ENCODE measurements at places on chromosomes 16 and 17.

DNA sequence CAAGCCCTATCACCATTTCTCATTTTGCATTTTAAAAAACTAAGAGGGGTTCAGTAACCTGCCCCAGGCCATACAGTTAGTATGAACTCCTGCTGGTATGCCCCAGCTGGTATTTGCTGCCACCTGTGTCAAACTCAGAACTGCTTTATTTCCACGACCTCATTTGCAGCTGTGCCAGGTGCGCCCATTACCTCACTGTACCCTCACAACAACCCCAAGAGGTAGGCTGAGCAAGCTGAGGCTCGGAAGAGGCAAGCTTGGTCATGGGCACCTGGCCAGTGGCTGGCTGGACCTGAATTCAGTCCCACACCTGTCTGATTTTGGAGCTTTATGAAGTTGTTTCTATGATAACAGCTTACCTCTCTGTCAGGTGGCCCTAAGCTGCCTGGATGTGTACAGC, 7.6 kb downstream of the EPN2 start:
- DNase-seq, result no peak

DNA sequence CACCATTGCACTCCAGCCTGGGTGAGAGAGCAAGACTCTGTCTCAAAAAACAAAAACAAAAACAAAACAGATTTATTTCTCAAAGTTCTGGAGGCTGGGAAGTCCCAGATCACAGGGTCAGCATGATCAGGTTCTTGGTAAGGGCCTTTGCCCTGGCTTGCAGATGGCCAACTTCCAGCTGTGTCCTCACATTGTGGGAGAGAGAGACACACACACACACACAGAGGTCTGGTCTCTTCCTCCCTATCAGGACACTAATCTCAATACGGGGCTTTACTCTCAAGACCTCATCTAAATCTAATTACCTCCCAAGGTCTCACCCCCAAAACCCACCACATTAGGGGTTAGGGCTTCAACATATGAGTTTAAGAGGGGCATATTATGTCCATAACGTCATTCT, 26.4 kb upstream of the TAOK1 start:
- no peak for DNase-seq

GRCh38 chr16:78102122-78102660, 2.7 kb downstream of the WWOX start:
- no peak for DNase-seq

DNA sequence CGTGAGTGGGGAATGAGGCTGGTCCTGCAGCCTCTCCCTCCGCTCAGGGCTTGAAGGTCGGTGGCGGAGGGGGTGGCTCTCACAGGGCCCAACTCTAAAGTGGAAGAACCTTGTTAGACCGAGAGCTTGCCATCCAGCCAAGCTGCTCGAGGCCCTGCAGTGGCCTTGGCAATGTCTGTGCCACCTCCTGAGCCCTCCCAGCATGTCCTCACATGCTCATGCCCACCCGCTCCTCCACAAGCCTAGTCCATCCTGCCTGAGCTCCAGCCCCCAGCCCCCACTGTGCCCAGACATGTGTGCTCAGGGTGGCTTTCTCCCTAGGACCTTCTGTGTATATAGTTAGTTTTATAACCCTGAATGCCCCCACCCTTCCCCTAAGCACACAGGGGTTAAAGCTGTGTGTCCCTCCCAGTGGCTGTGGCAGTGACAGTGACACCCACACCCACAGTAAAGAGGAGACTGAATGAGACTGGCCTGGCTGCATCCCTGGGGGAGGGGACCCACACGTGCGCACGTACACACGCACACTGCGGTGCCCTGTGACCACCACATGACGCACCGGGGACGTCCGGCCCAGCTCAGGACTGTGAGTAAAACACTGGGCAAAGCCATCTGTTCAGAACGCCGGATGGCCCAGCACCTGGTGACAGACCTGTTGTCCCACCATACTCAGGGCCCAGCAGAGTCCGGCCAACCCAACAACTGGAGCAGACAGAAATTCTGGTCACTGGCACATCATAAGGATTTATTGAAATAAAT, 15.6 kb downstream of the PDK2 start:
- no peak for DNase-seq

GRCh38 chr17:57666201-57666870, 78.8 kb downstream of the CCDC182 start:
- DNase-seq, result no peak

GRCh38 chr17:32916134-32916533, 11.8 kb upstream of the TMEM98 start:
- no peak for DNase-seq

- no peak for DNase-seq
Observed at GRCh38 chr17:9536061-9536460, 39.6 kb downstream of the STX8 start.

DNA sequence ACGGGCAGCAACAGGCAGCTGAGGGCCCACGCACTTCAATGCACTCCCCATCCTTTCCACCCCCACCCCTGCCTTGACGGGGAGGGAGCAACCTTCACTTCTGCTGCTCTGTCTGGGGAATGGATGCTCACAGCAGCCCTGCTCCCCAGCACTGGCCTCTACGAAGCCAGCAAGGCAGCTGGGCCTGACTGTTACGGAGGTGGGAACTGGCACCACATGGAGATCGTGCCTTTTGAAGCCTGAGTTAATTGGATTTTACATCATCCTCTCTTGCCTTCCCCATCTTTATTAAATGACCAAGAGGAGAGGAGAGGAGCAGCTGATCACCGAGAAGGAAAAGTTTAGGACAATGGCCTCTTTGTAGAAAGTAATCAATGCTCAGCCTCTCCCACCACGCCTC, 187.0 kb upstream of the RPL38 start:
- DNase-seq, result no peak

GRCh38 chr17:58189436-58190146, 2.9 kb upstream of the EPX start:
- peak; percentile 22 for DNase-seq

DNA sequence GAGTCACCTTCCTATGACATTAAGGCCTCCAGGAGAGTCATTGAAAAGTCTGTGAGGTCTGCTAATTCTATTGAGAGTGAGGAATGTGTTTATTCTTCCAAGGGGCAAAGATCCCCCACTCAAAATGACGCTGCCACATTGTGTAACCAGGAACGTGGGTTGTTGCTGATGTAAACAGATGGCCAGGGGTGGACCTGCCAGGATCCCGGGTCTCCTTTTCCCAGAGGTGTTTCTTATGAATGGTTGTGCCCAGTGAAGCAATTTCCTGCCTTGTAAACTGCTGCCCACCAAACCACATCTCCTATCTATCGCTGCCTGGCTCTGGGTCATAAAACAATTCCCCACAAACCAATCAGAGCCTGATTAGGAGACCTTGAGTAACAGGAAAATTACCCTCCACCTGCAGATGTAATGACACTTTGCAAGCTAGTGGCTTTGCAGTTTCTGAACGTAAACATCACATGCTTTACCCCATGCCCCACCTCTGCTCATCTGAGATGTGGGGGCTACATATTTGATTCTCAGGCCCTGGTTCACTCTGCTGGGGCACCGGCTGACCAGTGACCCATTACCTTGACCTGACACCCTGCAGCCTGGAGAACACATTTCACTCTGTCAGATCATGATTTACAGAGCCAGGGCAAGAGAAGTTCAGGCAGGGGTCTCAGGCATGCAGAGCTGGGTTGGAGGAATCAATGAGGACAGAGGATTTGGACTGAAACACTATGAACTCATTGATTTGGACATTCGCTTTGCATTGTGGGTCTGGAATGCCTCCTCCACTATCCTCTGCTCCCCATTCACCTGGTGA, 33.1 kb upstream of the DDX52 start:
- no peak for DNase-seq

DNA sequence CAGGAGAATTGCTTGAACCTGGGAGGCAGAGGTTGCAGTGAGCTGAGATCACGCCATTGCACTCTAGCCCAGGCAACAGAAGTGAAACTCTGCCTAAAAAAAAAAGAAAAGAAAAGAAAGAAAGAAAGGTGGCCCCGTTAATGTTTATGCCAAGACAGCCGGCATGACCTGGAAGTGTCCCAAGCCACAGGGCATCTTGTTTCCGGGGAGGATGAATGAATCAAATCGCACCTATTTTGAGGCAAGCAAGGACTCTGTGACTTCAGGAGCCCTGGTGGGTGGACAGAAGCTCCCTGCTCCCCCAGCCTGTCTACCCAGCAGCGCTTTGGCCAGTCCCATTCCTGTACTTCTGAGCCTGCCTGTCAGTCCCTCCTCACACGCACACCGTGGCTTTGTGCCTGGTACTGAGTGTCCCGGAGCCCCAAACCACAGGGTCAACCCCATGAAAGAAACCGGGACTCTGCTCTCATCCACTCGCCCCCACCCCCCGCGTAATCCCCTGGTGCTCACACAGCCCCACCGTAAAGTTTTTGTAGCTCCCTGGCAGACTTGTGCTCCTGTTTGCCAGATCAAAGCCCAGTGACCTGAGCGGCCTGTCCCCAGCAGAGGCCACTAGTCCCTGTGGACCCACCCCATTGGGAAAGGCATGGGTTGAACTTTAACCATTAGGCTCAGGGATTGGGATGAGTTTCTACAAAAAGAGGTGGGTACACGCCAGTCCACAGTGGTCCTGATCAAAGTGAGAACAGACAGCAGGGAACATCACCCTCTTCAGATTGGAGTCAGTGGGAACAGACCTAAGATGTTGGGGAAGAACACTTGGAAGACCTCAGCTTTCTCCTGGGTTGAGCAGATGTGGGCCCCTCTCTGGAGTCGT, 19.3 kb downstream of the CD2BP2 start:
- peak; percentile 64 for DNase-seq

DNA sequence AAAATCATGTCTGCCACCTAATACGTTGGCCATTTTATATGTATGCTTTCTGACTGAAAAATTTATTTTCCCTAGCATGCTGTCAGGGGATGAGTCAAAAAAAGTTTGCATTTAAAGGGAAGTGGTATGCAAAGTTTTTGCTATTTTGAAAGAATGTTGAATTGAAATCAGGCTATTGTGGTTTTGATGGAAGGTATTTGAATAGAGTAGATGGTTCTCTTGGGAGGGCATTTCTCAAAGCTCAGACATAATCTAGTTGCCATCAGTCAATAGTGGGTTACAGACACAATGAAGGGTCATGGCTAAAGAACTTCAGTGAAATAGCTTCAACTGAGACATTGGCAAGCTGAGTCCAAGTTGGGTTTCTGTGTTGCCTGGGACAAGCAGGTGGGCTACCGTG, 102.4 kb downstream of the MAP2K6 start:
- no peak for DNase-seq

DNA sequence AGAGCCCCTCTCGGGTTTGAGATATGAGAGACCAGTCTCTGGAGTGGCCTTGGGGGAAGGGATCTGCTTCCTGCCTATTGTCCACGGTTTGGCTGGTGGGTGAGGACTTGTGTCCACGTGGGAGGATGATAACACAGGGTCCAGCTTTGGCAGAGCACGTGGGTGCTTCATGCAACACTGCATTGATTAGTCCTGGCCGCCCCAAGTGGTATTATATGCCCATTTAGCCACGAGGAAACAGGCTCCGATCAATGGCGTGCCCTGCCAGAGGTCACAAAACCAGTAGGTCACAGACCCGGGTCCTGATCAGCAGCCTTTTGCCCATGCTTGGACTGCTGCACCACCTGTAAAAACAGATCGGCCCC, 141.6 kb downstream of the RGS9 start:
- no peak for DNase-seq

DNA sequence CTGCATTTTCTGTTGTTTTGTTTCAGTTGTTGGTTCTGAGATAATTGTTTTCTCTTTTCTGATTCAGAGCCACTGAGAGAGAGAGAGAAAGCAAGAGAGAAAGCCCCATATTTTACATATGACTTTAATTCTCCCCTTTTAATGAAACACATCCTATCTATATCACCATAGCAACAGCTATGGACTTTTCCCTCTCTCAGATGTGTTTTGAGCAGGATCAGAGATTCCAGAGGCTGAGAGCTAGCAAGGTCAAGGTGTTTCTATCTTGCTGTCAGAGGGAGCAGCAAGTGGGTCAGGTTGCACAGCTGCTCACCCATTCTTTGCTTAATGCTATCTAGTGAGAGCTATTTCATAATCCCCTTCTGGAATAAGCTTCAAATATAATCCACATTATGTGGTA, 415.9 kb downstream of the CA10 start:
- DNase-seq, result peak; percentile 69

DNA sequence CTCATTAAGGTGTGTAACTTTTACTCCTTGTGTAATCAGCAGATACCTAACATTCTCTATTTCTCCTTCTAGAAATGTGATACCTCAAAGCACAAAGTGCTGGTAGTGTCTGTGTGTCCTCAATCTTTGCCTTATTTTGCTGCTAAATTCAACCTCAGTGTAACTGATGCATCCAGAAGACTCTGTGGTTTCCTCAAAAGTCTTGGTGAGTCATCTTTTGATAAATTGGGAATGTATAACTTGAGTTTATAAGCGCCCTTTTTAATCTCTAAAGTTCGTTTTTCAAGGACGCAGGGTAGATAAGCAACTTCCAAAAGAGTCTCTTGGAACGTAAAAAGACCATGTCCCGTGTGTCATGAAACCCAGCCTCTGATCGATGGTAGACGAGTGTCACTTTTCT, 10.2 kb downstream of the NARF start:
- no peak for DNase-seq

GRCh38 chr17:59941131-59941530, 23.4 kb downstream of the RNFT1 start:
- no peak for DNase-seq

DNA sequence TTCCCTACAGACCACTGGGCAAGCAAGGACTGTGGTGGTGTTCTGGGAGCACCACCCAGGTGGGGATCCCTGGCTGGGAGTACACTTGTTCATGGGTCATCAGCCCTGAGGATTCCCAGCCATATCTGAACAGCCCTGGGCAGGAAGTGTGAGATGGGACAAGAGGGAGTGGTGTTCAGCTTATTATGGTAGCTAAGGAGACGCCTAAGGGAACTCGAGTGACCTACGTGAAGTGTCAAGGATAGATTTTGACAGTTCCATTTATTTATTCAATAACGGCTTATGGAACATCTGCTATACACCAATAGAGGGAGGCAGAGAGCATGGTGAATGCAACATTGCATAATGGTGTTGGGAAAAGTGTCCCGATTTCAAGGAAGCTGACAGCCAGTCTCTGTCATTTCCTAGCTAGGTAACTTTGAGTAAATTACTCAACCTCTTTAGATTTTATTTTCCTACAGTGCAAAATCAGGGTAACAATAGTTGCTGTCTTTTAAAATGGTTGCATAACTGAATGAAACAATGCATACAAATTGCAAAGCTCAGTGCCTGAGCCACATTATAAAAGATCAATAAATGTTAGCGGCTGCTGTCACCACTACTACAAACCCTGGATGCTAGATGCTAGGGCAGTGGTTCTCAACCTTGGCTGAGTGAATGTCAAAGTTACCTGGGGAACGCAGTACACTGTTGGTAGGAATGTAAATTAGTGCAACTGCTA, 534.1 kb downstream of the GRIN2A start:
- DNase-seq, result peak; percentile 60

GRCh38 chr16:49544828-49545227, 171.2 kb downstream of the C16orf78 start:
- DNase-seq, result no peak

DNA sequence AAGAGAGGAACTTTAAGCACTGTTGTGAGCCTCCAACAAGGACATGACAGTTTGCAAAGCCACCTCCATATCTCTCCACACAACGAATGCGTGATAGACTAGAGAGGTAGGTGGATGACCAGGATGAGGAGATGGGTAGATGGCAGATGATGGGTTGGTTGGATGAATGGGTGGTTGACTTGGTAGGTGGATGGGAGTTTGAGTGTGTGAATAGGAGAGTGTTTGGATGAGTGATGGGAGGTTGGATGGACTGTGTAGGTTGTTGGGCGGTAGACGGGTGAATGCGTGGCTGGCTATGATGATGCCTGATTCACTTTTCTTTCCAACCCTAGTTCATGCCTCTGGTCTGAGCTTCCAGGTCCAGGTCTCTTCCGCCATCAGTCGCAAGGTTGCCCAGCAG, 4.1 kb downstream of the CDH16 start:
- no peak for DNase-seq
